ENCODE measurements at places on chromosomes 16 and 17. TPM values are rescaled to one million over a fixed set of nuclear protein-coding genes. Genes with fewer than 3 reads are reported as not detected.

The KRTAP17-1 gene
- not detected for total RNA-seq

The NPIPB8 gene
- total RNA-seq: 0.43 TPM

The TMEM208 gene
- 30.4 TPM for total RNA-seq

The TOP2A gene
- 8.2 TPM for total RNA-seq

The P2RX5 gene
- 3.6 TPM for total RNA-seq

The PTX4 gene
- total RNA-seq: not detected

The TERB1 gene
- total RNA-seq: 0.21 TPM

The ZG16 gene
- total RNA-seq: not detected

The TBC1D28 gene
- not detected for total RNA-seq

The WDR45B gene
- 105 TPM for total RNA-seq

The ANKRD40CL gene
- not detected for total RNA-seq

The HEATR9 gene
- not detected for total RNA-seq

The HSF5 gene
- not detected for total RNA-seq

The KRT28 gene
- not detected for total RNA-seq

The PRR29 gene
- not detected for total RNA-seq

The BAIAP2 gene
- 69.4 TPM for total RNA-seq

The OSGIN1 gene
- 1.7 TPM for total RNA-seq

The INCA1 gene
- total RNA-seq: 0.21 TPM

The GPRC5B gene
- 1.2 TPM for total RNA-seq

The OR1A1 gene
- not detected for total RNA-seq

The ZNF830 gene
- total RNA-seq: 12.4 TPM

The COL1A1 gene
- total RNA-seq: 3.2 TPM

The B4GALNT2 gene
- 1.3 TPM for total RNA-seq

The SF3B3 gene
- total RNA-seq: 74.5 TPM

The MAP2K4 gene
- 46.0 TPM for total RNA-seq

The SEPTIN12 gene
- total RNA-seq: not detected

The C1QTNF1 gene
- total RNA-seq: not detected

The ABCC1 gene
- total RNA-seq: 29.2 TPM

The MT4 gene
- total RNA-seq: not detected

The HSD11B2 gene
- total RNA-seq: 1.9 TPM

The NPTX1 gene
- under 0.01 TPM for total RNA-seq

The MYLK3 gene
- under 0.01 TPM for total RNA-seq

The RCVRN gene
- total RNA-seq: not detected

The KRT12 gene
- not detected for total RNA-seq

Measured in tracheal epithelial cell (primary cell).